ENCODE measurements at places on chromosomes 7 and 10.

DNA sequence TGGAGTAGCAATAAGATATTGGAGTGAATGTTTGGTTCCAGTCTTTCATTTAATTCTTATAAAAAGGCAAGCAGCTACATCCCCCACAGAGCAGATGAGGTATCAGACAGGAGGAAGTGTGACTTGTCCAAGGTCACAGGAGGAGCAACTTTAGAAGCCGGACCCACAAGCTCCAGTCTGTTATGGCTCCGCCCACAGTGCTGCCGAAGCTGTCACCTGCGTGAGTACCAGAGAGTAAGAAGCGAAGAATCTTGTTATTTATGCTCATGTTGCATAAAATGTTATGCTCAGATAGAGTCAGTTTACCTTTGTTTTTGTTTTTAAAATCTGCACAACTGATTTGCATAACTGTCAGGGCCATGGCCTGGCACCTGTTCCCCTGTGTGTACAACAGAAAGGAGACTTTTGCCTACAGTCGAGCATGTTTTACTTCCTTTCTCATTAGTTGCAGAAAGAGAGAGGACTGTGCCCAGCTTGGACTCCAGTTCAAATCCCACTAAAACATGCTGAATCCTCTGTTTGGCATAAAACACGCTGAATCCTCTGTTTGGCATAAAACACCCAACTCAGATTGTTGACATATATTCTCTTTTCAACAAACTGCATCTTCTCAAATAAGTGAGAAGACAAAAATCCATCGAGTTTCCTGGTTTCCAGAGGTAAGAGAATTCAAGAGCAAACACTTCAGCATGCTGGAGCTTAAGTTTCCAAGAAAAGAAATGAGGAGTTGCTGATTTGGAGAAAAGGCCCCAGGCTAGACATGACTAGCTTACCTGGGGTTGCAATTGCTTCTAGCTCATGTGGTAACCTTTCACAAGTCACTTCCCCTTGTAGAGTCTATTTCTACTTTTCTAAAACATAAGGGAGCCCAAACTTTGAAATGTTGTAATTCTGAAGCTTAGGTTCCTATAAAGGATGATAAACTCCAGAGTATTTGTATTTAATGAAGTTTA, 409.8 kb upstream of the ZMIZ1 start:
- no peaks in the 10 kb centered on the region for H3K27me3 ChIP-seq
- no peak overlapping the region for H3K4me3 ChIP-seq
- no peak overlapping the region for H3K27ac ChIP-seq
- H3K4me1 ChIP-seq, result no peaks in the 10 kb centered on the region
- H3K36me3 ChIP-seq, result no peaks in the 10 kb centered on the region
- DNase-seq, result no peak

DNA sequence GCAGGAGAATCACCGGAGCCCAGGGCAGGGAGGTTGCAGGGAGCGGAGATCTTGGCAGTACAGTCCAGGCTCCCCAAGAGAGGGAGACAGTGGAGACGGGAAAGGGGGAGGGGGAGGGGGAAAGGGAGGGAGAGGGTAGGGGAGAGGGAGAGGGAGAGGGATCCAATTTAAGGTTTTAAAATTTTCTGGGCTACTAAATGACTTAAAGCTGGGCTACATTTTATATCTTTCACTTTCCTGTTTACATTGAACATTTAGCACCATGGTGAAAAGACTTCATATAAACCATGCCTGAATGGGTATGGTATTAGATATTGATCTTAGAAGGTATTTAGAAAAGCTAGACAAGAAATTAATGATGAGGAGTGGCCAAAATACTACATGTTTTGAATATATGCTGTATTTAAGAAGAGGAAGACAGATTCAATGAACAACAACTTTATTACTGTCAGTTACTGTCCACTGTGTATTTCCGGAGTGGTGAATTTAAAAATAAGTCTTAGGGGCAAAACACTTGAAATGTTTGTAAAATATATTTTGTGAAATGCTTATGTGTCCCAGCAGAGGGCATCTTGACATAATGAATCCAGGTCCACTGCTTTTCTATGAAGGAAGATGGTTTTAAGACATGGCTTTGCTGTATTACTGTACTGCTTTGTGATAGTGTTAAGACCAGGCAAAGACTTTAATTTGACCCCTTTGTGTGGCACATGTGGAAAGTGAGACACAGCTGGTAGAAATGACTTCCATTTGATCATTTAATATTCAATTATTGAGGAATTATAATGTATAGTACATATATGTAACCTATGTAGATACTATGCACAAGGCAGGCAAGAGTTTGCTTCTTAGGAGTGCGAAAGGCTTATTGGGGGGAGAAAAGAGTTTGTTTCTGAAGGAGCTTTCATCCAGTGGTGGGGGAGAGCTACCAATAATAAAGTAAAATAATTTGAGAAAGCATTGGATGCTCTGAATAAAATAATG, 52.8 kb downstream of the NRF1 start:
- no peak overlapping the region for H3K27ac ChIP-seq
- H3K36me3 ChIP-seq, result no peaks in the 10 kb centered on the region
- H3K27me3 ChIP-seq, result no peaks in the 10 kb centered on the region
- no peak for DNase-seq
- H3K4me1 ChIP-seq, result no peaks in the 10 kb centered on the region

DNA sequence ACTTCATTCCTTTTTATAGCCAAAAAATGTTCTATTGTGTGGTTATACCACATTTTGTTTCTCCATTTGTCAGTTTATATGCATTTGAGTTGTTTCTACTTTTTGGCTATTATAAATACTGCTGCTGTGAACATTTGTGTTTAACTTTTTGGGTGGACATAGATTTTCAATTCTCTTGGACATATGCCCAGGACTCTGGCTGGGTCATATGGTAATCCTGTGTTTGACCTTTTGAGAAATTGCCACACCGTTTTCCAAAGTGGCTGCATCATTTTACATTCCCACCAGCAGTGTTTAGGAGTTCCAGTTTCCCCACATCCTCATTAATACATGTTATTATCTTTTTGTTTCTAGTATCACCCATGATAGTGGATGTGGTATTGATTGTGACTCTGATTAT, 39.4 kb downstream of the CSGALNACT2 start:
- H3K27me3 ChIP-seq, result no peaks in the 10 kb centered on the region
- H3K27ac ChIP-seq, result no peak overlapping the region
- no peaks in the 10 kb centered on the region for H3K4me1 ChIP-seq
- DNase-seq, result no peak
- no peak overlapping the region for H3K4me3 ChIP-seq

GRCh38 chr7:154841731-154842331, 161.1 kb downstream of the PAXIP1 start:
- no peak overlapping the region for H3K27ac ChIP-seq
- H3K4me3 ChIP-seq, result no peak overlapping the region
- no peaks in the 10 kb centered on the region for H3K36me3 ChIP-seq
- no peaks in the 10 kb centered on the region for H3K4me1 ChIP-seq

DNA sequence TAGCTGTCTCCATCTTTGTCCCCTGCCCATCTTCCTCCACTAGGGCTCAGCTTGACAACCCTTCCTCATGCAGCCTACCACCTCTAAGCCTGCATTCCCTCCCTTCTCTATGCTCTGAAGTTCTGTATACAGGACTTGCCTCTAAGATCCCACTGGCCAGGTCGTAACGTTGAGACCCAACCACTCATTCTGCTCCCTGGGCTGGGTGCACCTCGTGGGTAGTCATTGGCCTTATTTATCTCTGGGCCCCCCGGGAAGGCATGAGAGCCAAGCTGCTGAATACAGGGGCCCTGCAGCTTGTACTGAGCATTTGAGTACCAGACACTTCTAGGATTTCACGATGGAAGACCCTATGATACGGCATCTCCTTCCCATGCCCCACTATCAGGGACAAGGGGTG, 31.2 kb downstream of the MYL10 start:
- H3K36me3 ChIP-seq, result no peaks in the 10 kb centered on the region
- H3K27me3 ChIP-seq, result no peaks in the 10 kb centered on the region
- no peak for DNase-seq
- no peaks in the 10 kb centered on the region for H3K4me1 ChIP-seq

DNA sequence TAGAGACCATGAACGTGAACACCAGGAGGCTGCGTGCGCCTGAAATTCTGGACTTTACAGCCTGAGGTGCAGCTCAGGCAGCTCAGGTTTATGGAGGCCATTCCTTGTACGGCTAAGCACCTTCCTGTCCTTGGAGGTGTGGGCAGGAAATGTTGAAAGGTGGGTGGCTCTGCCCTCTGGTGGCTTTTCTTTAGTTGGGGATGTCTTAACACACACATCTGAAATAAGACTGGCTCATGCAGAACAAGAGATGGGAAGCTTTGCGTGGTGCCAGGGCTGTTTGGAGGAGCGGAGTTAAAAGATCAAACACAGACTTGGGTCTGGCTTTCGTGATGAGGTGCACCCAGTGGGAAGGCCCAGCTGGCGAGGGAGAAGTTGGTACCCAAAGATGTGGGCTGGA, 64.1 kb downstream of the DOCK1 start:
- DNase-seq, result no peak
- H3K4me3 ChIP-seq, result no peak overlapping the region
- H3K27ac ChIP-seq, result no peak overlapping the region
- H3K27me3 ChIP-seq, result no peaks in the 10 kb centered on the region

DNA sequence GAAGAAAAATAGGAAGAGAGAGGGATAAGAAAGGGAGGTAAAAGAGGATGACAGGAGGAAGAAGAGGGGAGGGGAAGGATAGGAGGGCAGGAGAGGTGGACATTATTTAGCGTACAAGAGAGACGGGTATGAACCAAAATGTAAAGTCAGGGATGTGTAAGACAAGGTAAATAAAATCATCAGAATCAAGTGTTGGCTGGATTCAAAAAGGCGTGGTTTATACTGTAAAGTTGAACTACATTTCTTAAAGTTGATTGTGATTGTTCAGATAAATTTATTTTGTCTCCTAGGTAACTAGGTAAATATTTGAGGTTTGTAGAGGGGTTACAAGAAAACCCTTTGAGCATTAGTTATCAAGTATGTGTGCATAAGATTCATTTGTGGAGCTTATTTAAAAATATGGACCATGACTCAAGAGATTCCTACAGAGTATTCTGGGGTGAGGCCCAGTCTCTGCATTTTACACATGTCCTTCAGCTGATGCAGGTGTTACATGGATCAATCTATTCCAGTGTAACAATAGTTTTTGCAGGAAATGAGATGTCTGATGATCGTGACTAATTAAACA, 512.1 kb upstream of the MBL2 start:
- H3K27me3 ChIP-seq, result no peaks in the 10 kb centered on the region
- no peak overlapping the region for H3K27ac ChIP-seq
- DNase-seq, result no peak

GRCh38 chr10:77644557-77645243, 7.1 kb upstream of the KCNMA1 start:
- H3K27ac ChIP-seq, result no peak overlapping the region
- no peaks in the 10 kb centered on the region for H3K36me3 ChIP-seq
- DNase-seq, result no peak

DNA sequence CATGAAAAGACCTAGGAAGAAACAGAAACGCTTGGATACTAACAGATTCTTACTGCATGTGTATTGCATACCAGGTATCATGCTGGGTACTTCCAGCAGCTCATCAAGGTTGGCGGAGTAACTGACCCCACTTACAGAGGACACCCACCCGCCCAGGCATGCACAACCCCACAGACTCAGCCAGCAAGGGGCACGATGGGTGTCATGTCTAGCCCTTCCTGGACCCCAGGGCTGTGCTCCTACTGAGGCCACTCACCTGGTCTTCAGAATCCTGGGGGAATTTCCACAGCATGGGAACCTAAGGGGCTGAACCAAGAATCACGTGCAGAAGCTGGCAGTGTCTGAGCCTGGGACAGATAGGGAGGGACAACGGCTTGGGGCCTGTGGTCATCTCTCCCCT, 134.1 kb upstream of the ZNF32 start:
- no peaks in the 10 kb centered on the region for H3K27me3 ChIP-seq
- H3K36me3 ChIP-seq, result no peaks in the 10 kb centered on the region
- no peak overlapping the region for H3K4me3 ChIP-seq
- peaks cover 6% of the 10 kb centered on the region for H3K4me1 ChIP-seq
- H3K27ac ChIP-seq, result no peak overlapping the region

GRCh38 chr7:49821181-49821580, 47.7 kb downstream of the VWC2 start:
- H3K4me3 ChIP-seq, result no peak overlapping the region
- H3K36me3 ChIP-seq, result no peaks in the 10 kb centered on the region
- H3K27ac ChIP-seq, result no peak overlapping the region
- no peaks in the 10 kb centered on the region for H3K27me3 ChIP-seq
- DNase-seq, result no peak

DNA sequence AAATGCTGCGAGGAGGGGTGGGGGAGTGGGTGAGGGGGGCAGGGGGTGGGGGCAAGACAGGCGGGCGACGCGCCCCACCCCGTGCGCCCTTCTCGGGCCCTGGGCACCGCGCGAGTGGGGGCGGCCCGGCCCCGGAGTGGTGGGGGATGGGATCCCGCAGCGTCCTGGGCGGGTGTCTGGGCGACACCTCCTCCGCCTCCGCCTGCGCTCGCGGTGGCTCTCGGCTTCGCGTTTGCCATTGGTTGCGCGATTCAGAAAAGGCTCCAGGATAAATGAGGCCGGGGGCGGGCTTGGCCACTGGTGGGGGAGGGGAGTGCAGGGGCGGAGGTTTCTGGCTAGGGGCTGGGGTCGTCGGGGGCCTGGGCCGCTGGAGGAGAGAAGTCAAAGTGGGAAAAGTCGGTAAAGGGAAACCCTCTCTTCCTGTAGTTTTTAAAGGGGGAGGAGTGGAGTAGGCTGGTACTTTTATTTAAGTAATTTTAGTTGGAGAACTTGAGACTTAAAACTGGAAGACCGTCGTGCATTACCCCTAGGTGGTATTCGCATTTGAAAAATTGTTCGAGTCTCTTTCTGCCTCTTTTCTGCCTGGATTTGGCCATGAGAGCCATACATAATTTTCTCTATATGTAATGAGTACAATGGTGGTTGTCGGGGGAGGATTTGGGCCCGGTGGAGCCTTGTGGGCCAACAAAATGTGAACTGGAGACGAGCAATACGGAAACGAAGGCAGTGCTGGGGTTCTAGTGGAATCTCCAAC, 992 bp upstream of the IGF2BP3 start:
- H3K4me3 ChIP-seq, result no peak overlapping the region
- peaks cover 42% of the 10 kb centered on the region for H3K4me1 ChIP-seq
- DNase-seq, result no peak
- H3K27me3 ChIP-seq, result peaks cover 73% of the 10 kb centered on the region

Measured in naive thymus-derived CD4-positive, alpha-beta T cell (primary cell).